Left cardiac atrium (tissue), 4 donors: ENCODE measurements at places on chromosomes 16 and 17.

- DNase-seq, result no peak
Measured at GRCh38 chr17:7786866-7787265, 47.2 kb upstream of the KDM6B start.

GRCh38 chr17:50079334-50080095, 15.6 kb upstream of the PDK2 start:
- DNase-seq, result no peak

- DNase-seq, result no peak
Measured at GRCh38 chr16:80176114-80176513, 364.7 kb upstream of the DYNLRB2 start.

DNA sequence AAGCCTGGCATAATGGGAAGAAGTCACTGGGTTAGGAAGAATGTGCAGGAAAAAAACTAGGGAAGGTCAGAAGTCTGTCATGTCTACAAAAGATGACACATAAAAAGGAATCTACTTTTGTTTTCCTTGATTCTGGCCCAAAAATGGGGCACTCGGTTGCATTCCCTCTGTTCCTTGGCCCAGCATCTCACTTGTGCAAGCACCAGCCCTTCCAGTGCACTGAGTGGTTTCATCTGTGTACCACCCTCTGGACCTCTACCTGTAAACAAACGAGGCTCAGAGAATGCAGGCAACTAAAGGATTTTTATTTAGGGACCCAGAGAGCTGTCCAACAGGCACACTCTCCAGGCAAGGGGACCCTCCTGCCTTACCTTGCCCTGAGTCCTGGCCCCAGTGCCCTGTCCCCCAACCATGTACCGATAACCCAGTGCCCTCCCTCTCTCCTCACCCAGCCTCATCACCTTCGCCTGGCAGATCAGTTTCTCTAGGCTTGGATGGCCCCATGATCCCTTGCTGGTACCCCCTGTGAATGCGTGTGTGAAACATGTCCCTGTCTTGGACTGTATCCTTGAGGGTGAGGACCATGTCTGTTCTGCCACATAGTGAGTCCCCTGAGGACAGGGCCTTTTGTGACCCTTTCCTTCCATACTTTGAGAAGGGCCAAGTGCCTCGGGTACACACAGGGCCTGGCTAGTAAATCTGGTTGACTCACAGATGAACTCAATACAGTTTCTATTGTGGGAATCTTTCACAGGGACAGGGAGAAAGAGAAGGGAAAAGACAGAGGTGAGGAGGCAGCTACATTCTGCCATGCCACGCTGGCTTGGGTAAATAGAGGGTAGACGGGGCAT, 13.3 kb downstream of the NXPH3 start:
- DNase-seq, result no peak

GRCh38 chr17:65489413-65490155, 71.9 kb downstream of the AXIN2 start:
- no peak for DNase-seq
